Stimulated activated CD4-positive, alpha-beta T cell treated with anti-CD3 and anti-CD28 coated beads, Interleukin-1b, Interleukin-23, amount 100 ng/mL, for 1 hour (primary cell): ENCODE measurements at places on chromosomes 1 and 21.

DNA sequence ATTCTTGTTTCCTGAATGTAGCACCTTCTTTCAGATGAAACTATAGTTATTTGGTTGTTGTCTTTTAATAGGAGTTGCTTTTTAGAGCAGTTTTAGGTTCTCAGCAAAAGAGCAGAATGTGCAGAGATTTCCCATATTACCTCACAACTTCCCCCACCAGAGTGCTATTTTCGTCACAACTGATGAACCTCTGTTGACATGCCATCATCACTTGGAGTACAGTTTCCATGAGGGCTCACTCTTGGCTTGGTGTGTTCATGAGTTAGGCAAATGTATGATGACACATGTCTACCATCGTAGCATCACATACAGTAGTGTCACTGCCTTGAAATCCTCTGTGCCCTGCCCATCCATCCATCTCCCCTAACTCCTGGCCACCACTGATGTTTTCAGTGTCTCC, 3.7 kb downstream of the IBA57 start:
- no peak for DNase-seq

DNA sequence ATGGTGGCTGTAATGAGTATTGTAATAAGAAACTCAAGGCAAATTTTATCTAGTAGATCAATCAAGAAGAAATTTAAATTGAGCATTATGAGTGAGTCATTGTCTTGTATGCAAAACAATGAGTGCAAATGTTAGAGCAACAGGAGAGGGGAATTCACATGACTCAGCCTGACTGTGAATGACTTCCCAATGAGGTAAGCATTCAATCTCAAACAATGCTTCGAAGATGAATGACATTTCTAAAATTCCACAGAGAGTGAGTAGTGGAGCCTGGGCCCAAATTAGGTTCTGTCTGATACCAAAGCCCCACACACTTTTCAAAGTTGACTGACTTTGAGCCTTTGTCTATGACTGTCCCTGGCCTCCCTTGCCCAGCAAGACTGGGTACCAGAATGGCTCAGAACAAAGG, 738.0 kb downstream of the PTPRU start:
- no peak for DNase-seq

GRCh38 chr1:72915581-72915980, 633.2 kb upstream of the NEGR1 start:
- no peak for DNase-seq

DNA sequence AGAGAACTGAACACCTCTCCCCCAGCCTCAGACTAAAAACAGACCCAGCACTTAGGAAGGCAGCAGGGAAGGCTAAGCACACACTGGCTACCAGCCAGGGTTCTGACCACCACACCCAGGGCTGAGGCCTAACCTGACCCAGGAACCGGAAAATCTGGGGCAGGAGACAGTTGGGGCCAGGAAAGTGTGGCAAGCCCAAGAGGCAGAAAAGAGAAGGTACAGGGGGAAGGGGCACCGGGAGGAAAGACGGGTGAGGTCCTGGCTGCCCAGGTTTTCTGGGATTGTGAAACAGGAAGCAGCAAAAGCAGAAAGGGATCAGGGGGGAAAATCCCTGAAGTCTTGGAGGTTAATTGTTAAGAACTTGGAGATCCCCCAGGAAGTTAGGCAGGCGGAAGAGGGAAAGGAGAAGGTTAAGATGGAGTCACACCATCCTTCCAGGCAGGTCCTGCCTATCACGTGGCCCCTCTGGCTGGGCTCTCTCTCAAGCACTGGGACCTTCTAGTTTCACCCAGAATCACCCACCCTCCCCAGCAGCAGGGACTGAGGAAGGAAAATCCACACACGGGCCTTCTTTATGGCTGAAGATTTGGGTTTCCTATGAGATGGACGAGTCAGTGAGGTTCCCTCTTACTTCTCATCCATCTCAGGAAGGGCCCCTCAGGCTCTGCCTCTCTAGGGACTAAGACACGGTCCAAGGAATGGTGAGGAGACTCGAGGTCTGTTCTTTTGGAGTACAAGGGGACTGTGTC, 2.6 kb downstream of the HDGF start:
- no peak for DNase-seq

- DNase-seq = no peak
Observed at GRCh38 chr1:185376840-185377635, 60.0 kb upstream of the IVNS1ABP start.

GRCh38 chr1:243623841-243624240, 226.2 kb downstream of the AKT3 start:
- DNase-seq = no peak

DNA sequence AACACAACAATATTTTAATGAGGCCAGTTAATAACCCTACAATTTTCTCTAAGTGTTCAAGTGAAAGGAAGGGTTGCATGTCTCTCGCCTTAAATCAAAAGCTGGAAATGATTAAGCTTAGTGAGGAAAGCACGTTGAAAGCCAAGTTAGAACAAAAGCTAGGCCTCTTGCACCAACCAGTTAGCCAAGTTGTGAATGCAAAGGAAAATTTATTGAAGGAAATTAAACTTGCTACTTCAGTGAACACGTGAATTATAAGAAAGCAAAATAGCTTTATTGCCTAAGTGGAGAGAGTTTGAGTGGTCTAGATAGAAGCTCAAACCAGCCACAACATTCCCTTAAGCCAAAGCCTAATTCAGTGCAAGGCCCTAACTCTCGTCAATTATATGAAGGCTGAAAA, 135.6 kb downstream of the DUSP10 start:
- DNase-seq = no peak

- DNase-seq = no peak
Observed at GRCh38 chr1:98698625-98699024, 37.1 kb downstream of the SNX7 start.

DNA sequence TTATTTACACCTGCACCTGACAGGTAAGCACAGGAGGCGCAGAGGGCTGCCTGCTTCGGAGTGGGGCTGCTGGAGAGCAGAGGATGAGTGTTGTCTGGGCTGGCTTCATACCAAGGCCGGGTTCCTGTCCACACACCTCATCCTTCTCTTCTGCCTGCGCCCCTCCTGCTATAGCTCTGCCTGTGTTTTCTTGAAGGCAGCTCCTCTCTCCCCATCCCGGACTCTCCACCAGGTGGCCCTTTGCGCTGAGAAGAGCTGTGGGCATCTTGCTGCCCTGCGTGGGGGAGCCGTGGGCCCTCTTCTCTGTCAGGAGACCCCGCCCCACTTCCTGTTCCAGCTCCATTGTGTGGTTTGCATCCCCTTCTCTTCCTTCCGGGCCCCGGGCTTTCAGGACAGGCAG, 35.0 kb downstream of the ARHGEF10L start:
- no peak for DNase-seq

DNA sequence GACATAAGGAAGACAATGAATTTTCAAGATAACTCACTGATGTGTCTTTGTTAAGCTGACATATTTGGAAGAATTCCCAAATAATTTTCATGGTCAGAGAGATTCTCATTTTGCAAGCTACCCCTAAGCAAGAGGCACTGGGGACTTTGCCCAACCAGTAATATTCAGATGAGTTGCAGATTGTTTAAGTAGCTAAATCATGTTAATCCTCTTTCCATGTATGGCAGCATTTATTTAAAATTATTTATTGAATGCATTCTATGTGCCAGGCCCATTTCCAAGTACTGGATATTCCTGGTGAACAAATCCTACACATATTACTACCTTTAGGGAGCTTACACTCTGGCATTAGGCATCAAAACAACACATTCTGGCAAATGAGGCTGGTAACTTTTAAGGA, 56.5 kb upstream of the BACH1 start:
- no peak for DNase-seq

- no peak for DNase-seq
Observed at GRCh38 chr1:37658486-37658885, 23.8 kb upstream of the RSPO1 start.

DNA sequence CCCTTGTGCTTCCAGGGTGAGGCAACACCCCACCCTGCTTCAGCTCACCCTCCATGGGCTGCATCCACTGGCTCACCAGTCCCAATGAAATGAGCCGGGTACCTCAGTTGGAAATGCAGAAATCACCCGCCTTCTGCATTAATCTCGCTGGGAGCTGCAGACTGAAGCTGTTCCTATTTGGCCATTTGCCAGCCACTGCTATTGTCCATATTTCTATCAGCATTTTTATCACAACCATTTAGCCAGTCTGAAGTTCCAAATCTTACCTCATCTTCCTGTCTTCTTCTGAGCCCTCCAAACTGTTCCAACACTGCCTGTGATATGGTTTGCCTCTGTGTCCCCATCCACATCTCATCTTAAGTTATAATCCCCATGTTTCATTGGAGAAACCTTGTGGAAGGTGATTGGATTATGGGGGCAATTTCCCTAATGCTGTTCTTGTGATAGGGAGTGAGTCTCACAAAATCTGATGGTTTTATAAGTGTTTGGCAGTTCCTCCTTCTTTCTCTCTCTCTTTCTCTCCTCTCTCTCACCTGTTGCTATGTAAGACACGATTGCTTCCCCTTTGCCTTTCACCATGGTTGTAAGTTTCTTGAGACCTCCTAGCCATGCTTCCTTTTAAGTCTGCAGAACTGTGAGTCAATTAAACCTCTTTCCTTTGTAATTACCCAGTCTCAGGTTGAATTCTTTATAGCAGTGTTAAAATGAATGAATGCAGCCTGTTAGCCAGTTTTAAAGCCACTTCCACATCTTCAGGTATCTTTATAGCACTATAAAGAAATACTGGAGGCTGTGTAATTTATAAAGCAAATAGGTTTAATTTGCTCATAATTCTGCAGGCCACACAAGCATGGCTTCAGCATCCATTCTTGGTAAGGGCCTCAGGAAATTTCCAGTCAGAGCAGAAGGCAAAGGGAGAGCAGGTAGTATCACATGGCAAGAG, 203.5 kb downstream of the FCRL5 start:
- DNase-seq = no peak

GRCh38 chr1:67807282-67807681, 26.0 kb downstream of the GNG12 start:
- no peak for DNase-seq

DNA sequence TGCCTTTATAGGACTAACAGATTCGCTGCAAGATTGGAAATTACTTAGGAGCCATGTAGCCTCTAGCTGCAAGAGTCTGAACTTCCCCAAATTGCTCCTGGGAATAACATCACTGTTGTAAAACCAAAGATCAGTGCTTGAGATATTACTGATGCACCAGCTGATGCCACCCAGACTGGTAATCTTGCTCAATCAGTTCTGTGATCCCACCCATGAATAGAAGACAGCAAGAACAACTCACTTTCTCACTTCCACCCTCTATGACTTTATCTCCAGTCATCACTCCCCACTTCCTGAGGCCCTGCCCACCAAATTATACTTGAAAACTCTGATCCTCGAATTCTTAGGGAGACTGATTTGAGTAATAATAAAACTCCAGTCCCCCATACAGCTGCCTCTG, 1011.1 kb downstream of the PLA2G4A start:
- DNase-seq = no peak

DNA sequence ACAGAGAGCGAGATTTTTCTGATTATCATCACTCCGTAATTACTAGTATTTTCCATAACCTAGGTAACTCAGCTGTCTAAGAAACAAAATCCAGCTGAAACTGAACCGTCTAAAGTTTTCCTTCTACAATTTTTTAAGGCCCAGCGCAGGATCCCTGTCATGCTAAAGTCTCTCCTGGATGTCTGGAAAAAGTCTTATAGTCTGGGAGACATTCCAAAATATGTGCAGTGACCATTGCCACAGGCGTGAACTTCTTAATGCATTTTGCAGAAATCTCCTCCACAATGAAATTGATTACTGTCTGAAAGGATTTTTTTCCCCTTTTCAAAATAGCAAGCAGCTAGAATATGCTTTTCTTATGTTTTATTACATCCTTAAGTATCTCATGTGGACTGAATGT, 209.3 kb upstream of the C1orf105 start:
- no peak for DNase-seq

- DNase-seq = no peak
Observed at GRCh38 chr1:239708622-239709021, 322.3 kb downstream of the CHRM3 start.

- peak; percentile 0 for DNase-seq
Observed at GRCh38 chr1:59570524-59570923, 244.2 kb upstream of the HOOK1 start.

- DNase-seq = no peak
Observed at GRCh38 chr1:32241001-32241763, 5.8 kb upstream of the FAM167B start.

GRCh38 chr1:169793730-169794129, 977 bp downstream of the METTL18 start:
- no peak for DNase-seq

- DNase-seq = peak; percentile 63
Observed at GRCh38 chr1:246002725-246003441, 504.2 kb downstream of the SMYD3 start.

DNA sequence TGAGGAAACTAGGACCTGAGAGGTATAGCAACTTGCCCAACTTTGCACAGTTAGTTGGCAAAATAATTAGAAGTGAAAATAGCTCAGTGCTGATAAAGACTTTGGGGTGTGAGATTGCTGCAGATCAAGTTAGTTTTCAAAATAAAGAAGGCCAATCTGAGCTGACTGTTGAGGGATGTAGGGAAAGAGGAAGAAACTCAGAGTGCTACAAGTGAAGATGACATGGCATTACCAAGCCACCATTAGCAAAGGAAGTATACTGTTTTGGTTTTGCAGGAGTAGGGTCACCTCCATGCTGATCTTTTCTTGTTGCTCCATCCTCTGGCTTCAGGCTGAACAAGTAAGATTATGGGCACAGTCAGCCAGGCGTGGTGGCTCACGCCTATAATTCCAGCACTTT, 78.7 kb upstream of the ADAM30 start:
- no peak for DNase-seq

DNA sequence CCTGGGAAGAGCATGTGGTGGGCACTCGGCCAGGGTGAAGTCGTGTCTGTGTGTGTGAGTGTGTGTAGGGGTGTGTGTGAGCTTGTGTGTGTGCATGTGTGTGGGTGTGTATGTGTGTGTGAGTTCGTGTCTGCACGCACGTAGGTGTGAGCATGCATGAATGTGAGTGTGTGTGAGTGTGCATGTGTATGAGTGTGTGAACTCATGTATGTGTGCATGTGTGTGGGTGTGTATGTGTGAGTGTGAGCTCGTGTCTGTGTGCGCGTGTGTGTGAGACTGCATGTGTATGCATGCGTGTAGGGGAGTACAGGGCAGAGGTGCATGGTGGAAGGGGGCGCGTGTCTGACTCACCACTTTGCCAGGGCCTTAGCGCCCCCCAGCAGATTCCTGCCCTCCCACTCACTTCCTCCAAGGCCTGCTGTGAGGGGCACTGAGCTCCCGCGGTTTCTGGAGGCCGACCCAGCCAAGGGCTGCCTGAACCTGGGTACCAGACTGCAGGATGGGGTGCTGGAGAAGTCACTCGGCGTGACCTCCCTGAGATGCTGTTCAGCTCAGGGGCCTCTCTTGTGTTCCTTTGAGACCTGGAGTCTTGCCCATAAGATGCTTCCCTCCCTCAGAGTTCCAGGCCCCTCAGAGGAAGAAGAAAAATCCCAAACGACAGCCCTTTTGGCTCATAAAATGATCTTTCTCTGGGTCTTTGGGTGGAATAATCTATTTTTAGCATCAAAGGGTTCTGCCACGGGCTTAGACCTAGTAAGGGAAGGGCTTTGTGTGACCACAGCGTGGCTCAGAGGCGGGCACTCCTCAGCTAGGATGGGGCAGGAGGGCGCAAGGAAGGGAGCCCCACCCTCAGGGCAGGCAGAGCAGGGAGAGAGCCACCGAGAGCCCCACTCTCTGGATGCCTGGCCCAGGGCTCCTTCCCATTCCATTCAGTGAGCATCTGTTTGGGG, 41.1 kb upstream of the RUNX3 start:
- DNase-seq = no peak
